CD4-positive, CD25-positive, alpha-beta regulatory T cell (primary cell): ENCODE measurements at places on chromosomes 2 and 18. TPM values are rescaled to one million over a fixed set of nuclear protein-coding genes. Genes with fewer than 3 reads are reported as not detected.

Gene SERPINB4
- total RNA-seq, result not detected

DNA sequence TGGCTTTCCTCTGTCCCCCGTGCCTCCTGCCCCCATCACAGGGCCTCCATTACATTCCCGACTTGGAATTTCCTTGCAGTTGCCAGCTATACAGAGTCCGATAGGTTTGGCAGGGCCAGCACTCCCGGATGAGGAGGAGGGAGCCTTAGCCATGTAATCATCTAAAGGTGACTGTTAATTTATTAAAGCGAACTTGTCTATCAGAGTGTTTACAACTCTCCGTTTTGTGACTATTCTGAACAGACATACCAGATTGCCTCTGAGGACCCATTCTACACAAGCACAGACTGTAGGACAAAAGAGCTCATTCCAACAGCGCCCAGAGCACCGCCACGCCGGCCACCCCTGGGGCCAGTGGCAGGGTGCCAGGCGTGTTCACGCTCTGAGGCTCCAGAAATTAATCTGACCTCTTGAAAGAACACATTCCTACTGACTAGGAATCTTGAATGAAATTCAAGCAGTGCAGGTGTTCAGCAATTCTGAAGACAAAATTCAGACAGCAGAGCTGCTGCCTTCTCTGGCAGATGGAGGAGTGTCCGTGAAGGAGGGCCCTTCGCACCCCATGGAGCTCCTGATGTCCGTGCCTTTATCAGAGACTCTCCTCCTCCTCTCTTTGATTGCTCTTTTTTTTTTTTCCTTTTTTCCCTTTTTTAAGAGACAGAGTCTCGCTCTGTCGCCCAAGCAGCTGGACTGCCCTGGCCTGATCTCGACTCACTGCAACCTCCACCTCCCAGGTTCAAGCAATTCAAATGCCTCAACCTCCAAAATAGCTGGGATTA lies 58.1 kb upstream of the RALBP1 start:
- no peak for DNase-seq
- H3K27ac ChIP-seq, result no peak overlapping the region
- H3K4me1 ChIP-seq, result no peaks in the 10 kb centered on the region
- no peaks in the 10 kb centered on the region for H3K27me3 ChIP-seq

- H3K27ac ChIP-seq, result no peak overlapping the region
- no peak for DNase-seq
- H3K4me1 ChIP-seq, result peaks cover 13% of the 10 kb centered on the region
- H3K4me3 ChIP-seq, result no peak overlapping the region
- peaks cover 2% of the 10 kb centered on the region for H3K27me3 ChIP-seq
Observed at GRCh38 chr2:232419245-232420072, 12.8 kb downstream of the ALPG start.

Gene ABCG5
- total RNA-seq, result not detected

GRCh38 chr18:58527952-58528287 lies 101.0 kb downstream of the ALPK2 start:
- no peaks in the 10 kb centered on the region for H3K4me1 ChIP-seq
- H3K27ac ChIP-seq, result no peak overlapping the region
- DNase-seq, result no peak
- H3K36me3 ChIP-seq, result no peaks in the 10 kb centered on the region
- no peak overlapping the region for H3K4me3 ChIP-seq

Gene ST3GAL5
- 25.8 TPM for total RNA-seq

DNA sequence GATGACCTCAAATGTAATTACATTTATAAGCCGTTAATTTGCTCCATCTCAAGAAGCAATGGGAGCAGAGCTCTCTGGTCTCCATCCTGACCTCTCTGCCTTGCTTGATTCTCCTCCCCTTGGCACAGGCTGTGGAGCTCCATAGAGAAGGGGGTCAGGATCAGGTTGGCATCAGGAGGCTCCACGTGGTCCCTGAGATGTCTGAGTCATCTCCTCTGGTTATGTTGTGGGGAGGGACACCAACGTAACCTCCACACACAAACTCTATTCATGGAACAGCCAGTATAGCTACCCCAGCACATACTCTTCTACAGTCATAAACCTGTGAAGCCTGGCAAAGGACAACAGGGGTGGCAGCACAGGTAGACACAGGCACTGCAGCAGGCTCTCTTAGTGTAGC lies 29.0 kb downstream of the TRABD2A start:
- H3K27me3 ChIP-seq, result no peaks in the 10 kb centered on the region
- peaks cover 72% of the 10 kb centered on the region for H3K4me1 ChIP-seq
- no peaks in the 10 kb centered on the region for H3K36me3 ChIP-seq
- no peak for DNase-seq
- no peak overlapping the region for H3K4me3 ChIP-seq

Gene ACMSD
- not detected for total RNA-seq

GRCh38 chr18:944440-944839 lies 39.8 kb downstream of the ADCYAP1 start:
- H3K4me3 ChIP-seq, result no peak overlapping the region
- H3K27me3 ChIP-seq, result no peaks in the 10 kb centered on the region
- no peaks in the 10 kb centered on the region for H3K36me3 ChIP-seq
- H3K4me1 ChIP-seq, result no peaks in the 10 kb centered on the region

DNA sequence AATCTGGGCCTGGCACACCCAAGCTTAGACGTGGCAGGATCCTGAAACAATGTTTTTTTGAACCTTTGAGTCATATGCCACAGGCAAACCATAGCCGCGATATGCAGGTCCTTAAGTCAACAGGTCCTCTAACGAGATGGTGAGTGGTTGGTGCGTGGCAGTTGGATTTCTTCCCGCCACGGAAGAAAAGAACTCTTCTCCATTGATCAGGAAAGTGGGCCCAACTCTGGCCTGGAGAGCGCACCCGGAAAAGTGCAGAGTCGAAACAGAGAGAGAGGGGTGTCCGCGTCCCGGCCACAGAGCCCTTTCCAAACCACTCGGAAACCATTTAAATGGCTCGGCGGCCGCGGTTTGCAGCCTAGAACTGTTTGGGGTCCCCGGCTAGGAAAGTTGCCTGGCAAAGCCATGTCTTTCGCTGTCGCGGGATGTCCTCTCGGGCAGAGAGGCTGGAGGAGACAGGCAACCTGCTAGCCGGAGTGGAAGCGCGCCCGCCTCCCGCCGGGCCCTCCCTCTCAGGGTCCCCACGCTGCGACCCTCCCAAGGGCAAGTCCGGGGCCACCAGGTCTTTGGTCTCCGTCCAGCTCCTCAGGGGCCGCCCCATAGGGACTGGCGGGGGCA lies 777 bp downstream of the GALNT3 start:
- peaks cover 19% of the 10 kb centered on the region for H3K4me1 ChIP-seq
- H3K27me3 ChIP-seq, result peaks cover 6% of the 10 kb centered on the region
- no peak for DNase-seq
- no peaks in the 10 kb centered on the region for H3K36me3 ChIP-seq
- no peak overlapping the region for H3K27ac ChIP-seq

Gene CPO
- total RNA-seq, result not detected

DNA sequence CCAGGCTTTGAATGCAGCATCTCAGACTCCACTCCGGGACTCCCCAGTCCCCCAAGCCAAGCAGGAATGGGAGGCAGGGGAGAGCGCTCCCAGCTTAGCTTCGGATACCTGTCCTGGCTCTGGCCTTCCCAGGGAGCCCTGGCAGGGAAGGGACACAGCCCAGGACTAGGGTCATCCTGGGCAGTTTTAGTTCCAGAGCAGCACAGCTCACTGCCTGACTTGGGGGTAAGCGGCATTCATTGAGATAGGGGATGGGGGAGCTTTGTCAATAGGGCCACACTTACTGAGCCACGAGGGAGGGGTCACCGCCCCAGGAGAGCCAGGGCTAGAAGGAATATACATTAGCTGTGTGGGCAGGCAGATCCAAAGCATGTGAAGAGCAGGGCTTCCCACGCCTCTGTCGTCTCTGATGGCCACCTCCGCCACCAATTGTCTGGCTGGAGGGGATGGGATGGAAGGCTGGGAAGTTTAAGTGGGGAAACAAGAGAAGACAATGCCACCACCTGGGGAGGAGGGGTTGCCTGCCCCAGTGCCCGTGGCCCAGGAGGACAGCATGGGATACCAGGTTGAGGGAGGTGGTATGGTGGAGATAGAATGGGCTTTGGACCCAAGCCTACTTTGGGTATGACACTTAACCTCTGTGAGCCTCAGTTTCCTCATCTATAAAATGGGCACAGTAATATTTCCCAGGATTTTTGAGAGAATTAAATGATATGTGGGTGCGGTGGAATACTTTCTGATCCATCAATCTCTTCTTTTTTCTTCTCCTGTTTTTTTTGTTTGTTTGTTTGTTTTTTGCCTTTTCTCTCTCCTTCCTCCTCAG lies 40.2 kb downstream of the SCTR start:
- no peaks in the 10 kb centered on the region for H3K27me3 ChIP-seq
- no peaks in the 10 kb centered on the region for H3K36me3 ChIP-seq
- H3K27ac ChIP-seq, result no peak overlapping the region
- H3K4me3 ChIP-seq, result no peak overlapping the region
- DNase-seq, result no peak

Gene HRH4
- 0.39 TPM for total RNA-seq

GRCh38 chr2:2028041-2028440 lies 283.7 kb upstream of the PXDN start:
- no peaks in the 10 kb centered on the region for H3K4me1 ChIP-seq
- H3K36me3 ChIP-seq, result no peaks in the 10 kb centered on the region
- H3K27me3 ChIP-seq, result no peaks in the 10 kb centered on the region
- no peak overlapping the region for H3K4me3 ChIP-seq
- DNase-seq, result no peak
- no peak overlapping the region for H3K27ac ChIP-seq

- no peaks in the 10 kb centered on the region for H3K4me1 ChIP-seq
- no peaks in the 10 kb centered on the region for H3K27me3 ChIP-seq
- no peaks in the 10 kb centered on the region for H3K36me3 ChIP-seq
Observed at GRCh38 chr2:1936427-1936980, 192.2 kb upstream of the PXDN start.

GRCh38 chr2:193907561-193907960 lies 1712.8 kb upstream of the TMEFF2 start:
- no peak for DNase-seq
- H3K36me3 ChIP-seq, result no peaks in the 10 kb centered on the region
- H3K4me3 ChIP-seq, result no peak overlapping the region
- no peak overlapping the region for H3K27ac ChIP-seq
- no peaks in the 10 kb centered on the region for H3K4me1 ChIP-seq
- H3K27me3 ChIP-seq, result no peaks in the 10 kb centered on the region

Gene ALK
- not detected for total RNA-seq

DNA sequence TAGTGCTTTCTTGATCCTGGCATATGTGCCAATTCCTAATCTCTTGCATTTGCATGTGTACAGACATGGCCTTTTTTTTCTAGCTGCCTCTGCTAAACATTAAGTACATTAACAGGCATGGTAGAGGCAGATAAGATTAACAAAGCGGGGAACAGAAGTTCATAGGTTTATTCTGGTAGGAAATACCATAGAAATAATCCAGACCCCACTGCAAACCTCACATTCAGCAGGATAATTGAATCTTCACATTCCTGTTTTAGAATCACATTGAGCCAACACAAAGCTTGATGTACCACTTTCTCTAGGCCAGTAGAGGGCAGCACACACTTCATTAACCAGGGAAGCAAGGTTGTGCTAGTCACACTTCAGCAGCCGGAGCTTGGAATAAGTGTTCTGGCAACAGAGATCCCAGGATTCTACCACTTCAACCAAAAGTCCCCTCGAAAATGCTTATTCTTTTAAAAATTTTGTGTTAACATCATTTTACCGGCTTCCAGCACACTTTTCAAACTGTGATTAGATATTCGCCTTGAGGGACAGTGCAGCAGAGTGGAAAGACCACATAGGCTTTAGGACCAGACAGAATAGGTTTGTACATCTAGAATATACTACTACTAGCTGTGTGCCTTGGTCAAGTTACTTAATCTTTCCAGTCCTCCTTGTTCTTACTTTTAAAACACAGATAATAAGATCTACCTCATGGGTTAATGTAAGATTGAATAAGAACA lies 420.2 kb upstream of the CHST9 start:
- no peak overlapping the region for H3K27ac ChIP-seq
- H3K4me3 ChIP-seq, result no peak overlapping the region
- no peaks in the 10 kb centered on the region for H3K27me3 ChIP-seq
- no peaks in the 10 kb centered on the region for H3K4me1 ChIP-seq
- H3K36me3 ChIP-seq, result no peaks in the 10 kb centered on the region

Gene C2orf66
- total RNA-seq, result not detected

Gene GLS
- total RNA-seq, result 301 TPM

Gene FSHR
- total RNA-seq, result not detected

Gene NDC80
- total RNA-seq, result 20.3 TPM

GRCh38 chr2:85162746-85163301 lies 29.6 kb downstream of the TCF7L1 start:
- H3K4me1 ChIP-seq, result no peaks in the 10 kb centered on the region
- H3K36me3 ChIP-seq, result no peaks in the 10 kb centered on the region
- no peak for DNase-seq
- H3K27ac ChIP-seq, result no peak overlapping the region
- no peaks in the 10 kb centered on the region for H3K27me3 ChIP-seq

DNA sequence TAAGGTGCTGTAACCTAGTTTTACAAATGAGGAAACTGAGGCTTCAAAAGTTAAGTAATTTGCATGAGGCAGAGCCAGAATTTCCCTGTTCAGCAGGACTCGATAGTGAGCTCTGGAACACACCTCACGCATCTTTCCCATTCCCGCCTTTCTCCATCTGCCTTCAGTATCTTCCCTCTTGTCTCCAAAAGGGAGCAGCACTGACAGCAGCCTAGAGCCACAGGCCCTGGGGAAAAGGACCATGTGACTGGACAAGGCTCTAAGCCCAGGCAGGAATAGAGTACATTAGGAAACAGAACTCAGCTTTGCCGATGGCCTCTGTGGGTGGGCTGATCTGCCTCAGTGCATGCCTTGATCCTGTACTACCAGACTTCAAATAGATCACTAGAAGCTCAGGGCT lies 21.5 kb downstream of the GPR155 start:
- H3K4me1 ChIP-seq, result no peaks in the 10 kb centered on the region
- no peak for DNase-seq
- peaks cover 29% of the 10 kb centered on the region for H3K36me3 ChIP-seq
- H3K27me3 ChIP-seq, result no peaks in the 10 kb centered on the region

DNA sequence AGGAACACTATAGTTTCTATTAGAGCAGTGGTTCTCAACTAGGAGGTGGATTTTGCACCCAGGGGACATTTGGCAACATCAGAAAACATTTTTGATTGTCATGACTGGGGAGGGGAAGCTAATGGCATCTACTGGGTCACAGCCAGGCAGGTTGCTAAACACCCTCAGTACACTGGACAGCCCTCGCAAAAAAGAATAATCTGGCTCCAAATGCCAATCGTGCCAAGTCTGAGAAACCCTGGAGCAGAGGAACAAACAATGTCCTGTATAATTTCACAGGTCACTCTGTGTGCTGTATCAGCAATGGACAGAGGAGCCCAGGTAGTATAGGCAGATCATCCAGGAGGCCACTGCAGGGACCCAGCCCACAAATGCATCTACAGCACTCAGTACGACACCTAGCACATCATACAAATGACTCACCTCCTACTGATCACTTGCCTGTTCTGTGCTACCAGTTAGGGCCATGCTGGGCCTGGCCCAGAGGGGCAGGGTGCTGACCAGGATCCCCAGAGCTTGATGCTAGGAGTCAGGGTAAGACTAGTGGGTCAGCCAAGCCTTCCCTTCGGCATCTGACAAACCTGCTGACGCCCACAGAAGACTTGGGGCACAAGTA lies 37.6 kb downstream of the SFXN5 start:
- no peak overlapping the region for H3K27ac ChIP-seq
- DNase-seq, result no peak
- no peaks in the 10 kb centered on the region for H3K4me1 ChIP-seq
- no peaks in the 10 kb centered on the region for H3K36me3 ChIP-seq
- no peaks in the 10 kb centered on the region for H3K27me3 ChIP-seq
